ENCODE measurements at places on chromosomes 2 and 18.

DNA sequence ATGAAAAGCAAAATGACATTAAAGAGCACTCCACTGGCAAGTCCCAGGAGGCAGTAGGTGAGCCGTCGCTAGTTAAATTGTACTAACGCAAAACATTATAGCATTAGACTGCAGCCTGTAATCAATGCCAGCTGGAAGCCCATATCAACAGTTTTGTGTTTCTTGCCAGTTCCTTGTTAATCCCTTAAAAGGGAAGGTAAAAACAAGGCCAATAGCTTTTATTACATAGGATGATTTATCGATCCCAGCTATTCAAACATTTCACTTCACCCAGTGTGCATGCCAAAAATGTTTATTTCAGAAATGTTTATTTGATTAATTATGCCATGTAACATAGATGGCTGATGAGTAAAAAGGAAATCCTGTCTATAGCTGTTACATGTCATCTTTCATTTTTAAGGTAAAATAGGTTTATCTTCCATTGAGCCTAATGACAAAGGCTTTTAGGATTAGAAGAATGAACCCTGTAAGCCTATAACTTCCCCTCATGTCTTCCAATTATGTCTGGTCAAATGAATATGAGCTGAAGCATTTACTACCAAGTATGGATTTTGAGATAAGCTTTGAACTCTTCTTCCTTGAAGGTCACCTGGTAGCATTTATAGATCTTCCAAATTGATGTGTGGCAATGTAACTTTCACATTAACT is 591.2 kb downstream of the RNF144A start:
- no peak for DNase-seq

GRCh38 chr2:191601060-191601459 is 76.9 kb upstream of the NABP1 start:
- no peak for DNase-seq

GRCh38 chr2:152661076-152661475 is 56.2 kb downstream of the PRPF40A start:
- DNase-seq: no peak

DNA sequence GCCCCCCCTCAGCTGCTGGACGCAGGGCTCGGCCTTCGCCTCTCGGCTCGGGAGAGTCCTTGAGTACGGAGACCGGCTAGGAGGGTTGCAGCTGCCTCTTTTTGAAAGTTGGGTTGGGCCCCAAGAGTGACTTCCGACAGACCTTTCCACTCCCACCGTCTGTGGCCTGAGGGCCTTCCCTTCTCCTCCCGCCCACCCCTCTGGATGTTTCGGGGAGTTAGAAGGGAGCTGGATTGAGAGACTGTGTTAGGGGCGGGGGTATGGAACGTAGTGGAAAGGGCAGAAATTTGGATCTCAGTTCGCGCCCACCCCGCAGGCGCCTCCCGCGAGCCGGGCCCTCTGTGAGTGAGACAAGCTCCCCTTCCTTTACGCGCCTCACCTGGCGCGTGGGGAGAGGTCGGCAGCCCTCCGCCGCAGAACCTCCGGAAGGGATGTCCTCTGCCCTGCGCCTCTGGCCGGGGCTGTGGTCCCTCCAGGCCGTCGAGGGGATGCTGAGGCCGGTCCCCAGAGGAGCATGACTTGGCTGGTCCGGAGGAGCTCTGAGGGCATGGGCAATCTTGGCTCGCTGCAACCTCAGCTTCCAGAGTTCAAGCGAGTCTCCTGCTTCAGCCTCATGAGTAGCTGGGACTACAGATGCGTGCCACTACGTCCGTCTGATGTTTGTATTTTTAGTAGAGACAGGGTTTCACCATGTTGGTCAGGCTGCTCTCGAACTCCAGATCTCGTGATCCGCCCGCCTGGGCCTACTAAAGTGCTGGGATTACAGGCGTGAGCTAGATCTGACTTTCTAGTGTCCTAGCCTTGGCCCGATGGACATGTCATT is 15.9 kb downstream of the C2orf74 start:
- DNase-seq: peak; percentile 12

GRCh38 chr2:113685471-113685870 is 58.4 kb downstream of the RABL2A start:
- no peak for DNase-seq

GRCh38 chr18:69400253-69400975 is at the start of gene DOK6:
DOK6 (plus strand) TSS chr18:69400888.
- no peak for DNase-seq

- no peak for DNase-seq
These were observed 11.1 kb upstream of the IL1RN start for GRCh38 chr2:113116100-113116958.

- DNase-seq: no peak
These were observed 135.9 kb downstream of the ZNF407 start for GRCh38 chr18:74733598-74733997.

DNA sequence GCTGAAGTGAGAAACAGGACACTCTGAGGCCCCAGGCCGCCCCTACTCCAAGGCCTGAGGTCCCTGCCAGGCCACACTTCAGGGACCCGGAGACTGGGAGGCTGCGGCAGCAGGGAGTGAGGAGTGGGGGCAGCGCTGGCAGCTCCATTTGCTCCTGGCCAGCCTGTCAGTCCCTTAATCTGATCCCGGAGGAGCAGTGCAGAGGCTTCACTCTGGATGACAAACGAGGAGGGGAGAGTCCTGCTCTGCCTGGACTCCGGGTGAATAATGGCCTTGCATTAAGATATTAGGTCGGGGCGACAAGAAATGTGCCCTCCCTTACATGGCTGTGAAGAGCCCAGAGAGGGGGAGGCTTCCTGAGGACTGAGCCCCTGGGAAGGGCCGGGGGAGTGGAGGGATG is 14.3 kb upstream of the PRSS56 start:
- DNase-seq: no peak

DNA sequence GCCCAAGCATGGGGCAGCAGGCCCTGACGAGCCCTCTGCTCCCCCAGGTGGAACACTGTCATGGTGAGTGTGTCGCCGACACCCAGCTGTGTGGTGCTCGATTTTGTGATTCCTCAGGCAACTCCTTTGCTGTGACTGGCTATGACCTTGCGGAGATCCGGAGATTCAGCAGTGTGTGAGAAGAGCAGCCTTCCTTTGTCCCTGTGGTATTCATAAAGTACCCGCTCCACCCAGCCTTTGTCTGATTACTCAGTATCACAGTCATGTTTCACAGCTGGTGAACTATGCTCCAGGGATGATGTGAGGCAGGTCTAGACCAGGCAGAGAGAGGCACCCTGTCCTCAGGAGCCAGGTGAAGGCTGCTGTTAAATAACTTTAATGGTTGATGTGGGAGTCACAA is 4.0 kb downstream of the WDR54 start:
- DNase-seq: no peak

GRCh38 chr2:242031481-242032019 is 162.0 kb downstream of the RTP5 start:
- peak; percentile 47 for DNase-seq

- DNase-seq: no peak
These were observed 39.4 kb downstream of the CPO start for GRCh38 chr2:206978746-206979145.

- DNase-seq: no peak
These were observed 115.5 kb upstream of the ITGA6 start for GRCh38 chr2:172311921-172312345.

GRCh38 chr2:199364153-199364552 is 93.6 kb downstream of the SATB2 start:
- no peak for DNase-seq

- no peak for DNase-seq
These were observed 238.8 kb upstream of the GCFC2 start for GRCh38 chr2:75949385-75950030.

- no peak for DNase-seq
These were observed 423.8 kb upstream of the HS6ST1 start for GRCh38 chr2:128742467-128742866.

DNA sequence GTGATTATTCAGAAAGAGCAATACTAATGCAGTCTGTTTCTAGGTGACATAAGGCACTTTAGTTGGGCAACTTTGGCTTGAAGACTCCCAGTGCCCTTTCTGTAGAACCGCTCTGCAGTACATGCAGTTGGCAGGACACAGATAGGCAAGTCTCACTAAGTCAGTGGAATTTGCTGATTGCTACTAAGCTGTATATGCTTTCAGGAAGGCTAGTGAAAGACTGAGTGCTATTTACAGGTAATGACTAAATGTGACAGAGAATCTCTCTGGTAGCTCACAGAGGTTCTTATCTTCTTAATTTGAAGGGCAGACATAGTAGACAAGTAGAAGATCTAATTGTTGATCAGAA is 243.0 kb downstream of the WDPCP start:
- DNase-seq: no peak

DNA sequence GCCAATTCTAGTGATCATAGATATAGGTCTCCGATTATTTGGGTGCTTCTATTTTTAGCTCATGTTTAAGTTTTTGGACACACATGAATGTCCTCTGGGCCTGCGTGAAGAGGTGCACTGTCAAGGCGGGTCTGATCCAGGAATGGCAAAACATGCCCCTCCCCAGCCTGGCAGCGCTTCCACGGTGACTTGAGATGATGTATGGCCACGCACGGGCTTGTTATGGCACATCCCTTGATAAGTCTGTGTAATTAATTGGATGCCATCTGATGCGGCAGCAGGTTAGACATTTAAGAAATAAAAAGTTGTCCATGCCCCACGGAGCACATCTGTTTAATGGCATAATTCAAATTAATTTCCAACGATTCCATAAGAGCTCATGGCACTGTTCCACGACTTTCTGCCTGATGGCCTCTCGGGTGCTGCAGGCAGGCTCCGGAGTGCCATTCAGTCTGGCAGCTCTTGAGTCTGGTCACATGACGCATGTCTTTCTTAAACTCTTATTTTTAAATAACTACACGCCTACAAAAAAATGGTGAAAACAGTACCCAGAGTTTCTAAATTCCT is 151.4 kb downstream of the ACKR3 start:
- DNase-seq: no peak

DNA sequence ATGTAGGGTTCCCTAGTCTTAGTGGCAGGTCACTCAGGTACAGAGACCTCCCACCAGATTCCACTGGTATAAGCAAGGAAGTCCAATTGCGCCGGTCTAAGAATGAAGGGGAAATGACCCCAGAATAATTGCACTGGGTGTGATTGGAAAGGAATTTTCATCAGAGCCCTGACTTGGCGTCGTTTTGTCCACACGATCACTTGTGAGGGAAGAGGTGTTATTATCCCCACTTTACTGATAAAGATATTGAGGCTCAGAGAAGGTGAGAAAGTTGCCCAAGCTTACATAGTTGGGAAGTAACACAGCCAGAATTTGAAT is 61.5 kb downstream of the CIB4 start:
- DNase-seq: no peak

DNA sequence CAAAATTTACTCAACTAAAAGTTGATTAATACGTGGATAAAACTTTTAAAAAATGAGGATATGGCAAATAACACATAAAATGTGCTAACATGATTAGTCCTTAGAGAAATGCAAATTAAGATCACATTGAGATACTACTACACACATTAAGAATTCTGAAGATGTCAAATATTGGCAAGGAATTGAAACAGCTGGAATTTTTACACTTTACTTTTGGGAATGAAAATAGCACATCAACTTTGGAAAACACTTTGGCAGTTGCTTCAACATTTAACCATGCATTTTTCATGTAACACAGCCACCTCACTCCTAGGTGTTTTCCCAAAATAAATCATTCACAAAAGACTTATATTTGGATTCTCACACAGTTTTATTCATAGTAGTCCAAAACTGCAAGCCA is 687.9 kb upstream of the SETBP1 start:
- DNase-seq: no peak

GRCh38 chr2:19579461-19579860 is 221.0 kb upstream of the OSR1 start:
- DNase-seq: no peak

DNA sequence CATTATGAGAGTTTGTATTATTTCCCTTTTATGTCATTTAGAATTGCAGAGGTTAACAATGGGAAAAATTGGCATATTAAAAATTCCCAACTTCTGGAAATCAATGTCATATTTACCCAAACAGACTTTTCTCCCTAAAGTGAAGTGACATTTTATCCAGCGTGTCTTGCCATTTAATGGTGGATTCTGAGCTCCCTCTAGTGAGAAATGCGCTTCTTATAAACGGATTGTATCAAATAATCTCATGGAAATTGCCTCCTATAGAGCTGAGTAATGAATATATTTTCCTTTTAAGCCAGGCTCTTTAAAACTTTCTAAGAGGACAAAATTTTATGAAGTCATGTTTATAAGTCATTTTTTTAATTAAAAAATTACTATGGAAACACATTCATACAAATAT is 5.7 kb upstream of the GCFC2 start:
- DNase-seq: no peak

GRCh38 chr18:62928326-62928725 is 213.0 kb downstream of the PHLPP1 start:
- DNase-seq: no peak

- DNase-seq: no peak
These were observed 411.1 kb downstream of the NCKAP5 start for GRCh38 chr2:133157141-133157540.

DNA sequence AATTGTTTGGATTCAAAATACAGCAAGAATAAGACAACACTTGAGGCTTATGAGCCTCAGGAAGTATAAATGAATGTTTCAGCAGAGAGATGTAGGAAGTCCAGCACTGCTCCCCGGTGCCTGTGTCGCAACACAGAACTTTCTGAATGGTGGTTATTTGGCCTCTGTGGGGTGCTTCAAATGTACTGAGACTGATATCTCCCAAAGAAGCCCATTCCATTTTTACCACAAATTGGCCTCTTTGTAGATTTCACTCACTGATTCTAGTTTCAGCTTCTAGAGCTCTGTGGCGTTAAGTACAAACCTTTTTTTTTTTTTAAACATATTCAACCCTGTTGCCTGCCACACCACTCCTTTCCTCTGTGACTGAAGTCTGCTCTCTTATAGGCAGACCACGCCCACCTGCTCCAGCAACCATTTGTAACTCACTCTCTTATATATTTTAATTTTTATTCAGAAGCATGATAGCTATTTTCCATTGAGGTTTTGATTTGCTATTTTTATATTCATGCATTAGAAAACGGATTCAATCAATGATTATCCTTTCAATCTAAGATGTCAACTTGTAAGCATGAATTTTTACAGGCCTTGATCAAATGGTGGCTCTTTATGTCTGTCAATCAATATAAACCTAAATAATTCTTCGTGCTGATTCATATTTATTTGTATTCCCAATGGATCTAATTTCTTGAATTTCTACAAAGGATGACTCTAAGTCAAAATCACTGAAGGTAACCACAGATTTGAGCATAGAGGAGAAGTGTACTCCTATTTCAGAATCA is 277.1 kb upstream of the CCDC68 start:
- no peak for DNase-seq

DNA sequence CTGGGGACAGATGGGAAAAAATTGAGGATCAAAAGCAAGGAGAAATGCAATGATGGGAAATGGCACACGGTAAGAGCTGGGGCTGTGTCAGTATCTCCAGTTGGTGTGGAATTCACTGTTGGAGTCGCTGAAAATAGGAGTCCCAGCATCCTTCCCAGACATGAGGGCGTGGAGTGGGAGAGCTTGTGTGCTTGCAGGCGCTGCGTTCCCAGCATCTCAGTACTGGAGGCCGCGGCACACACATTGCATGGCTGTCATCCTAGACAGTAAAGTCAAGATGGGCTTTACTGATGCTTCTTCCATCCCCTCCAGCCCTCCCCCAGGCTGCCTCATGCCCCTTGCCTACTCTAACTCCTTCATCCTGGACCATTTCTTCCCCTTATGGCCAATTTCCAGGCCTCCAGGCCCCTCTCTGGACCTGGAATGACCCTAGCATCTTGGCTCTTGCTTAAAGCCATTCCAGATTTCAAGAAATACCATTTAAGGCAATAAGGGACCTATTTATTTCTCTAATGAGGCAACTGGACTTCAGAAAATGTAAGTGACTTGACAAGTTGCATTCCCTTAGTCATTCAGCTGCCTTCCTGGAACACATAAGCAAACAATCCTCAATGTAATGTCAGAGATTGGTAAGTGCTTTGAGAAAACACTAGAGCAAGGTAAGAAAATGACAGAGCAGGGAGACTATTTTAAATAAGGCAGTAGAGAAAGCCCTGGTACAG is 70.5 kb upstream of the TTC39C start:
- no peak for DNase-seq

Data from activated gamma-delta T cell treated with anti-CD3 and anti-CD28 coated beads, Interleukin-2, amount 50 U/mL, for 16 hours (primary cell).